ENCODE measurements at places on chromosomes 1 and 21. TPM values are rescaled to one million over a fixed set of nuclear protein-coding genes. Genes with fewer than 3 reads are reported as not detected.
A peak's percentile ranks its signal among the peaks of the same experiment; 100 is the strongest.

The LRRC7 gene
- total RNA-seq: 3.4 TPM

The PEAR1 gene
- total RNA-seq: 6.6 TPM

The IL23R gene
- not detected for total RNA-seq

The PGLYRP4 gene
- total RNA-seq: not detected

The DAB1 gene
- 3.5 TPM for total RNA-seq

The CTPS1 gene
- 13.8 TPM for total RNA-seq

The CA6 gene
- total RNA-seq: not detected

The NFIA gene
- 108 TPM for total RNA-seq

The CIART gene
- total RNA-seq: 11.6 TPM

The PTPN22 gene
- 1.6 TPM for total RNA-seq

DNA sequence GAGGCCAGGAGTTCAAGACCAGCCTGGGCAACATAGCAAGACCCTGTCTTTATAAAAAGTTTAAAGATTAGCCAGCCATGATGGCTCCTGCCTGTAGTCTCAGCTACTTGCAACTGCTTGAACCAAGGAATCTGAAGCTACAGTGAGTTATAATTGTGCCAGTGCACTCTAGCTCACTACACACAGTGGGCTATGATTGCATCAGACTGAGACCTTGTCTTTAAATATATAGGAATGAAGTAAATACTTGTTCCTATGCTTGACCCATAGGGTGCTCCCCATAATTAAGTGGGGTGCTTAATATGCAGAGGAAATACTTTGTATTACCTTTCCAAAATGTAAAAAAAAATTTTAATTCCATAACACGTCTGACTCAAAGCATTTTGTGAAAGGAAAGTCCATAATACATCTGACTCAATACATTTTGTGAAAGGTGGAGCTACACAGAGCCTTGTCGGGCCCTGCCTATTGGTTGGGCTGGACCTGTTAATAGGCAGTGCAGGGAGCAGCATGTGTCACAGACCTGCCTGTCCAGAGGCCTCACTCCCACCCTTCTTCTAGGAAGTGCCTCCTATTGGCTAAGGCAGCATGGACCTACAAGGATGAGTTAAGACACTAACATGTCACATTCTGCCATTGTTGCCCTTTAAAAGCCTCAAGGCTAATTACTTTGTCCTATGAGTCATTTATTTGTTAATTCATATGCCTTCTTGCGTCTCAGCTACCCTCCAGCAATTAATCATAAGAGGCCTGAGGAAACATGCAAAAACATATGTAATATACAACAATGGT lies 33.6 kb downstream of the CD58 start:
- no peak for DNase-seq

DNA sequence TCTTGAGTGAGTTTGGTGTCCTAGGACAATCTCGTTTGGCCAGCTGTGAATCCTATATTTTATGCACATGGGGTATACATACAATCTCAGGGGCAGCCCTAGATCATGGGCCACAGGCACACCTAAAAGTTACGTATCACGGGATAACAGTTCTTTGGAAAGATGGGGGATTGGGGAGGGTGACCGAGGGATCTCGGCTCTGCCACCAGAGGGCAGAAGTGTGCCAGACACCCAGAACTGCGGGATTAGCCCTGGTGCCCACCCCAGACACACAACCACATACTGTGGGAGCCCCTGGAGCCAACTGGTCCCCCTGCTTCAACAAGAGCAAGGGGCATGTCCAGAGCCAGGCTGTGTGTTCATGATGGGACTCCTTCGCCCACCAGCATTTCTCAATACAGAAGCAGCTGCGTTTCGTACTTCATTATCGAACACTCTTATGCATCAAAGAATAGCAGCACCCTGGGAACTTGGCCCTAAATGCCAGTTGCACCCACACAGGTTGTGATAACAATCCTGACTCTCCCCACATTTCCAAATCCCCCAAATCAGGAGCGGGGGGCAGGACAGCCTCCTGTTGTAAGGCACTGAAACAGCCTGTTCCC lies 37.4 kb downstream of the TMCO4 start:
- DNase-seq: no peak

DNA sequence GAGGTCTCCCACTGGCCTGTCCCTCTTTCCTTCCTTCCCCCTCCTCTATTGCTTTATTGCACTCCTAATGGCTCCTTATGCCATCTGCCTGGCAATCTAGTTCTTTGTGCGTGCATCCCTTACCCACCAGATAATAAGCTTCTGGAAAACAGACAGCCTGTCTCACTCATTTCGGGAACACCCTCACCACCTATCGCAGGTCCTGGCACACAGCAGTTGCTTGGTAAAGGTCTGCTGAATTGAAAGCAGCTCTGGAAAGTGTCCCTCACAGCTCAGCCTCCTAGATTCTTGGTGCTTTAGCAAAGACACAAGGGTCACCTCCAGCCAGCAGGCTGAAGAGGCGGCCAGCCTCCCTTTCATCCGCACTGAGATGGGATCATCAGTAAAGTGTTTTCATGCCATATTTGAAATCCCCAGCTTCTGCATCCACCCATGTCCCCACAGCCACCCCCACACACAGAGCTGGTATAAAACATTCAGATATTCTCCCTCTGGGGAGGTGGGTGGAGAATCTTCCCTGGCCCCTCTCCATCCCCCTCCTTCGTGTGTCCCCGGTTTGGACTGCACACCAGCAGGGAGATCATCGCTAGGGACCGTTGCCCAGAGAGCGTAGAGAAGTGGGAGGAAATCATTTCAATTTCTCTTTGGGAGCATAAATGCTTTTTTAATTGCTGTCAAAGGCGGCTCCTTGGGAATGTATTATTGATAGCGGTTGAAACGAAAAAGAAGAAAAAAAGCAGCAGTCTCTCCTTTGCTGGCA lies 29.1 kb upstream of the ATP2B4 start:
- peak; percentile 21 for DNase-seq

DNA sequence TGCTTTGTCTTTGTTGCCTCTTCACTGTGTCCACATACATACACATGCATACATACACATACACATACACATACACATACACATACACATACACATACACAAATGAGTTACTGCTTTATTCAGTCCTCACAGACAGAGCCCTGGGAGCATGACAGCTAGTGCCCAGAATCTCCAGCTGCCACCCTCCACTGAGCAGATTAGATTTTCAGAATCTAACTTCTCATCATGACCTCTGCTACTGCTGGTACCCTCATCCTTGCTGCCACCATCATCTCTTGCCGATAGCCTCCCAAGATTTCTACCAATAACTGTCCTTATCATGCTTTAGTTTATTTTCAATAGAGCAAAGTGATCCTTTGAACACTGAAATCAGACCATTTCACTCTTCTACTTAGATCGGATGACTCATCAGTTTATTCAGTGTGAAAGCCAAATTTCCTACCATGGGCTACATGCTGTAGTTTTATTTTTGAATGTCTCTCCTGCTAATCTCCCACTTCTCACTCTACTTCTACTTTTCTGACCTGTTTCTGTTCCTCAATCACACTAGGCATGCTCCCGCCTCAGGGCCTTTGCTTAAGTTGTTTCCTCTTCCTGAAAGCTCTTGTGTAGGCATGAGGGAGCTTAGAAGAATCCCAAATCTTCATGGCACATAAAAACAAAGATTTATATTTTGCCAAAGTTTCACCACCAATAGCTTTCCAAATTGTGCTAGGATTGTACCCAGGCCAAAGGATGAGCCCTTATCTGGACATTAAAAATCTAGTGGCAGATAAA lies 43.0 kb downstream of the ATP6V1G3 start:
- no peak for DNase-seq

GRCh38 chr1:111516005-111516535 lies 12.6 kb upstream of the ADORA3 start:
- peak; percentile 86 for DNase-seq

GRCh38 chr1:196910215-196910614 lies 22.4 kb downstream of the CFHR4 start:
- DNase-seq: no peak

DNA sequence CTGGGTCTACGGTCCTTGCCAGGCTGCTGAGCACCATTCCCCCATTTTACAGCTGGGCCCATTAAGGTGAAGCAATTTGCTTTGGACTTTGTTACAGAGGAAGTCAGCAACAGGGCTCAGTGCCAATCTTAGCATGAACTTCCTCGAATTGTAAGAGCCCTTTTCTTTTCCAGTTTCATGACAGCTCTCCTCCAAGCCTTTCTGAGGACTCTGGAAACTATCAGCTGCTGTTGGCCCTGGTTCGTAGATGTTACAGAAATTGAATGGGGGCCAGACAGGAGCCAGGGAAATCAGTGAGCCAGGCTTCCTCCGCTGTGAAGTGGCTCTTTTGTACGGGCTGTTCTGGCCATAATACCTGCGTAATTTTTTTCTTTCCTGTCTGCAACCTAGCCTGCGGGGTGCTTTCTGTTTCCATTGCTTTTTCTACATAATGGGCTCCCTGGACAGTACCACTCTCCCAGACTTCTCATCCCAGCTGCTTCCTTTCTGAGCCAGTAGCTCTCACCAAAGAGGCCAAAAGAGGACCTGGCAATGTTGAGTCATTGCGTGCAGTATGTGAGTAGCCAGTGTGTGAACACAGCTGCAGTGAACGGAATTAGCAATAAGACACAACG lies 386.3 kb downstream of the DISC1 start:
- peak; percentile 59 for DNase-seq

DNA sequence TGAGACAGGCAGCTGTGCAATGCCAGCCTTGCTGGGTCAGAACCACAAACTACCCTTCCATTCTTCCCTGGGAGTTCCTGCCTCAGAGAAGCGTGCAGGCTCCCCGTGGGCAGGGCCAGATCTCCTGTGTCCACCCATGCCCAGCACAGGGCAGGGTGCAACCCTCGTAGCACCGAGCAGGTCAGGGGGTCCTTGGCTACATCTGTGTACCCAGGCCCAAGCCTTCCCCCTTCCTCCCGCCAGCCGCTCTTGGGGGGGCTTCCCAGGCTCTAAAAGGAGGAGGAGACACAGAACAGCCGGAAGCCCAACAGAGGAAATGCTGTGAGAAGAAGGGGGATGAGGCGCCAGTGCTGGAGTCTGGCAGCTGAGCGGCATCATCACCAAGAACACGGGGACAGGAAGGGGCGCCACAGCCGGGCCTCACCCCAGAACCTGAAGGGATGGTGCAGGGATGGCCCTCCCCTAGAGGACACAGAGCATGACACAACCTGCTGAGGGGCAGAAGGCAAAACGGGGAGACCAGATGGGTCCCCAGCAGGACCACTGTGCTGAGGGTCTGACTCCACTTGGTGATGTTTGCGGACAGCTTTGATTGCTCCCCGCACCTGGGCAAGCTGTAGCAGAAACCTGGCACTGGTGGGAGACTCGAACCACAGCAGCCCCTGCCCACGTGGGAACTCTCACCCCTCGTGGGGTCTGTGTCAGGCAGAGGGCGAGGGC lies 233.2 kb downstream of the NPHP4 start:
- DNase-seq: peak; percentile 23

GRCh38 chr1:181809991-181810545 lies 251.4 kb downstream of the ZNF648 start:
- DNase-seq: no peak

- DNase-seq: no peak
Measured at GRCh38 chr1:93124556-93125355, 45.7 kb downstream of the MTF2 start.

GRCh38 chr1:179807691-179808485 lies 64.8 kb downstream of the FAM163A start:
- no peak for DNase-seq

DNA sequence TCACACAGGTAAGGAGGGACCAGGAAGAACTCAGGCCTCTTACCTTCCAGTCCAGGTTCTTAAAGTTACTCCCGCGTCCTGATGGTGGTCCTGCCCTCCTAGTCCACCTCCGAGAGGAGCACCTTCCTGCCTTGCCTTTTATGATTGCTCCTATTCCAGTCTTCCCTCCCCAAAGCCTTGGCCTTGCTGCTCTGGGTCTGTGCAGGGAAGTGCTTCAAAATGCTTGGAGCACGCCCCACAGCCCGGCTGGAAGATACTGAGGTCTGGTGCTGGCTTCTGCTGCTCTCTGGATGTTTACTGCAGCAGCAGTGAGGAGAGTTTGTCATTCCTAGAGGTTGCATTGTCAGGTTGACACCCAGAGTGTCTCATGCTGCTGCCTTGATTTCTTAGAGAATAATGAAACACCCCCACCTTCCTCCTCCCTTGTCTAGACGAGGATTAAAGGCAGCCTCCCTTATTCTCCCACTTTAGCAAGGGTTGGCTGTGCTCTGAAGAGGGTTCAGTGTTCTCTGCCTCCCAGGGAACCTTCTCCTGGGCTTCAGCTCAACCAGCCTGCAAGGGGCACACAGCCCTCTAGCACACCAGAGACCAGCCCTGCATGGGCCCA lies 142.2 kb upstream of the CACNA1E start:
- DNase-seq: no peak

GRCh38 chr1:247385283-247385682 lies 30.7 kb upstream of the NLRP3 start:
- DNase-seq: no peak

DNA sequence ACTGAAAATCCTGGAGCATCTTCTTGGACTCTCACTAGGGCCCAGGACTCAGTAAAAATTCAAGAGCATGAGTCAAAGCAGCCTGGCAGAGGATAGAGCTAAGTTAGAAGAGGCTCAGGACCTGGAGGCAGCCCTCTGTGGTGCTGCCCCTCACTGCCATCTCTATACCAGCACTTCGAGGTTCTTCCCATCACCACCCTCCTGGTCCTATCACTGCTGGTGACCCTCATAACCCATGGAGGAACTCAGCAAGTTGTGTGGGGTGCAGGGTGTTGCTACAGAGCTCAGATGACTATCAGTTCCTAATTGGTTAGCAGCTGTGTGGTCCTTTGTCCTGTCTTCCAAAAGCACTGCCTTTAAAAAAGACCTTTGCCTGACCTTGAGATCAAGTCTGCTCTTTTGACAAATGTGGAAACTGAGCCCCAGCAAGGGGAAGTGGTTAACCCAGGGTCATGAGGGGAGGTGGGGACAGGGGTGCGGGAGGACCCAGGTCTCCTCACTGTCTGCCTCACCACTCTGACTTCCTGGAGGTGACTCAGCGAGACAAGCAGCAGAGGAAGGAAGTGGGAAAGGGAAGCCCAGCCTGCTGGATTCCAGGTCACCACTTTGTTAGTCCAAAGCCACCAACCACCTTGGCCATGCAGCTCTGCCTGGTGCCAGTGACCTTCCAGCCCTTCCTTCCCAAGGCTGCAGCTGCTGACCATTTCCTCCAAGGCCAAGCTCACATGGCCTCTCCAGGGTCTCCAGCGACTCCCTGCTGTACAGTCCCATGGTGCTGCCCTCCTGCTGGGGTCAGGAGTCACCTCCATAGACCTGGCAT lies 199.4 kb upstream of the EDN2 start:
- no peak for DNase-seq

DNA sequence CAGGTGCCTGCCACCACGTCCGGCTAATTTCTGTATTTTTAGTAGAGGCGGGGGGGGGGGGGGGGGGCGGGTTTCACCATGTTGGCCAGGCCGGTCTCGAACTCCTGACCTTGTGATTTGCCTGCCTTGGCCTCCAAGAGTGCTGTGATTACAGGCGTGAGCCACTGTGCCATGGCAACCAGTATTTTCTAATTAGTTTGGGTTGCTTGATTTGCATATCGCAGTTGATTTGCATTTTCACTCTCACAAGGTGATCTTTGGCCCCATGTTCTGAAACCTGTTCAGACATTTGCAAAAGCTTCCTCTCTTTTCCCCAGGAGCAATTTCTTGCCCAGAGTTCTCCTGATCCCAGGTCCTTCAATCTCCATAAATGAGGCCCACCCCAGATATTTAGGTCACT lies 1.7 kb downstream of the TOR3A start:
- DNase-seq: no peak

GRCh38 chr1:205535096-205535495 lies 30.6 kb downstream of the CDK18 start:
- DNase-seq: no peak
